ENCODE measurements at places on chromosomes 11 and 22.

- no peak for DNase-seq
Observed at GRCh38 chr22:50656122-50657070, 16.2 kb upstream of the SHANK3 start.

- DNase-seq, result no peak
Observed at GRCh38 chr11:14677146-14677545, 33.5 kb downstream of the PDE3B start.

DNA sequence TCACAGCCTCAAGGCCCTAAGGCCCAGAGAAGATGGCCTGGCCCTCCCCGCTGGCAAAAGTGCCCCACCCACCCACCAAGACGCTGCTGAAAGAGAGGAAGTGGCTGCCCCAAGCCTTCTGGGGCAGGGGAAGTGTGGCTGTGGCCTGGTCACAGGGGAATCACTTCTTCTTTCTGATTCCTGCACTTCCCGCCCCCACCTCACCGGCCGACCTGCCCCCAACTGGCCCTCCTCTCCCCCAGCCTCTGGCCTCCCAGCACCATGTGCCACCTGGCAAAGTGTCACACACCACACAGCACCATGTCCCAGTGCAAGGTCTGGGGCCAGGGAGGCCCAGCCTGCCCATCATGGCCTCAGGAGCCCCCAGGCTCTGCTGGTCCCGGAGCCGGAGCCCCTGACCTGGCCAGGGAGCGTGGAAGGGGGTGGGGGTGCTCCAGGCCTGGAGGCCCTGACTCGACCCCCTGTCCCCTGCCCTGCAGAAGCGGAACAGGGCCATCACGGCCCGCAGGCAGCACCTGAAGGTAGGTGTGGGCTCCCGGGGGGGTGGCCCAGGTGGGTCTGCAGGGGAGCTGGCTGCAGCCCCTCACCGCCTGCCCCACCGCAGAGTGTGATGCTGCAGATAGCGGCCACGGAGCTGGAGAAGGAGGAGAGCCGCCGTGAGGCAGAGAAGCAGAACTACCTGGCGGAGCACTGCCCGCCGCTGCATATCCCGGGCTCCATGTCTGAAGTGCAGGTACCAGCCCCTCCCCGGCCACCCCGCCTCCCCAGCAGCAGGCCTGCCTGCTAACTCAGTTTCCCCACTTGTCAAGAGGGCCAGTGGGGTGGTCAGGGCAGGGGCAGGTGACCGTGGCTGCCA is 1.4 kb downstream of the TNNI2 start:
- no peak for DNase-seq

- DNase-seq, result no peak
Observed at GRCh38 chr22:17350292-17350691, 19.0 kb upstream of the CECR2 start.

DNA sequence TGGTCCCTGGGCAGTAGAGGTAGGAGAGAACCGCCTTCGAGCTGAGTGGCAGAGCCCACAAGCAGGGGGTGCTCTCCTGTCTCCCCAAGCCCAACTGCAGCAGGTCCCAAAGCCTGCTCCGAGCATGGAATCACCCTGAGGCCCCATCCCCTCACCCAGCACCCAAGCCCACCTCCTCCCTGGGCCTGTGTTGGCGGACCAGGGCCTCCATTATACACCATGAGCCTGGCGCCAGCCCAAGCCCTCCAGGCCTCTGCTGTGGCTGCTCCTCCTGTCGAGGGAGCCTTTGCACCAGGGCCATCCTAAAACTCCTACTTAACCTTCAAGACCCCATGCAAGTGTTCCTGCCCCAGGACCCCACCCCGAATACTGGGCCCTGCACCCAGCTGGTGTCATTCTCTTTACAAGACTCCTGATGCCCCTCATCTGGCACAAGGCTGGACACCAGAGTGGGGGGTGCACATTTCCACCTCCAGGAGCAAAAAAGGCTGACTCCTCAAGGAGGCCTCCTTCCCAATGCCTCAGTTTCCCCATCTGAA is 16.6 kb downstream of the GP1BB start:
- no peak for DNase-seq

DNA sequence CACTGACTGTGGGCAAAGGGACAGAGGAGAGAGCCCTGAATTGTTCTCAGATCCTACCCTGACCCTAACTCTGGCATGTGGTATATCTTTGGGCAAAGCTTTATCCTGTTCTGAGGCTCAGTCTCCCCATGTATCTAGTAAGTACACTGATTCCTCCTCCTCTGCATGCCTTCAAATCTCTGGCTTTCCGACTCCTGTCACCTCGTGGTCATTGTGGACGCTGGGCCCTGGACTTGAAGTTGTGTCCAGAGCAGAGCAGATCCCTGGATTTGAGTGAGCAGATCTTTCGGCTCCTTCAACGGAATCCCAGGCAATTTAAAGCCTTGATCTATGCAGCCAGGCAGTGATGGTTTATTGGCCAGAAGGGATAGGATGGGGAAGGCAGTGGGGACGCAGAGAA is 3.0 kb downstream of the MOGAT2 start:
- DNase-seq, result no peak

GRCh38 chr11:112212290-112212689 is 13.9 kb upstream of the PTS start:
- DNase-seq, result no peak

GRCh38 chr22:47249370-47249928 is 487.0 kb downstream of the TBC1D22A start:
- no peak for DNase-seq

DNA sequence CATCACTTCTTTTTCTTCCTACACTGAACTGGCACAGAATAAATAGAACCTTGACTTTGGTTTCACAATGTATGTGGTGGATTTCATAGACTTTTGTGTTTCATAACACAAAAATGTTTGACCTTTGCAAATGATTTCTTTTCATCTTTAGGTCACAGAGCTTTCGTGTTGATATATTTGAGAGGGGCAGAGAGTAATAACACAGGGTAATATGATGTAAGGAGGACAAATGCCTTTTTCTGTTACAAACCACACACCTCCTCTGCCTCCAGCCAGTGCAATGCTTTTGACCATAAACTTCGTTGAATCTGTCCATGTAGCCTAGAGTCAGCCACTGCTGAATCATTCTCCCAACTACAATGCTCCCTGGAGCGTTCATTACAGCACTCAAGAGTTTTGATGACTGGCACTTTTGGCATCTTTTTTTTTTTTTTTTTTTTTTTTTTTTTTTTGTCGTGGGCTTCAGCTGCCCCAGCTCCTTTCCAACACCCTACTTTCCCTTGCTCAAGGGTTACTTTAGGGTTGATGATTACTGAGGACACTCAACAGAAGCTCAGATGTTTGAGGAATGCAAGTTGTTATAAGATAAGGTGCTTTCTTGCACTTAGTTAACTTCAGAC is 11.4 kb upstream of the CAT start:
- DNase-seq, result no peak
